Thyroid gland (tissue), 4 donors: ENCODE measurements at places on chromosomes 12 and 14.

DNA sequence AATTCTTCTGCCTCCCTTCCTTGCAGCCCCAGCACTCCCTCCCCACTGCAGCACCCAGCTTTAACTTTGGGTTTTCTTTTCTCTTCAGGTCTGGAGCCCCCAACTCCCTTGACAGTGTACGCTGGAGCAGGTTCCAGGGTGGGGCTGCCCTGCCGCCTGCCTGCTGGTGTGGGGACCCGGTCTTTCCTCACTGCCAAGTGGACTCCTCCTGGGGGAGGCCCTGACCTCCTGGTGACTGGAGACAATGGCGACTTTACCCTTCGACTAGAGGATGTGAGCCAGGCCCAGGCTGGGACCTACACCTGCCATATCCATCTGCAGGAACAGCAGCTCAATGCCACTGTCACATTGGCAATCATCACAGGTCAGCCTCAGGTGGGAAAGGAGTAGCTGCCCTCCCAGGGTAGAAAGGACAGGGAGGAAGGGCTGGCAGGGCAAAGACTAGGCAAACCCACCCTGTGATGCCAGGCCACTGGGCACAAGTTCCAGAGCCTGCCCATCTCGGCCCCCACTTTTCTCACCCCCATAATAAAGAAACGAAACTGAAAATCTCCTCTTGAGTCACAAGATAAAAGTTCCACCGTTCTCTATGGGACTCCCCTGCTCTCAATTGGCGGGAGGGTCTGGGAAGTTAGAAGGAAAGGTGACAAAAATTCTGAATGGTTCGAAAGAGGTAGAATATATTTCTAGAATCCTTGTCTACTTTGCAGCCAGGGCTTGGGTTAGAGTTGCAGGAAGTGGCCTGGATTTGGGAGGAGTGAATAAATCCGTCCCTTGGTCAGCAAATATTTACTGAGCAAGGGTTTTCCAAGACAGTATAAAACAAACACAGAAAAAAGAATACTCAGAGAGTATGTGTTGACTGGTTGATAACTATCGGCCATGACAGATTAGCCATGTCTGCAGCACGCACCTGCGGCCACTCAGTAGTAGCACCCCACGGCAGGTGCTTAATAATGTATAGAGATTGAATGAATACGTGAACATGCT, 3.2 kb downstream of the LAG3 start:
- DNase-seq = no peak

- DNase-seq = peak; percentile 75
Measured at GRCh38 chr12:63308671-63309070, 157.7 kb upstream of the AVPR1A start.

GRCh38 chr12:44287545-44287944, 451.7 kb downstream of the TMEM117 start:
- no peak for DNase-seq

- no peak for DNase-seq
Measured at GRCh38 chr12:82458101-82458500, 99.8 kb downstream of the METTL25 start.

- no peak for DNase-seq
Measured at GRCh38 chr14:51056421-51056820, 38.5 kb downstream of the TRIM9 start.

DNA sequence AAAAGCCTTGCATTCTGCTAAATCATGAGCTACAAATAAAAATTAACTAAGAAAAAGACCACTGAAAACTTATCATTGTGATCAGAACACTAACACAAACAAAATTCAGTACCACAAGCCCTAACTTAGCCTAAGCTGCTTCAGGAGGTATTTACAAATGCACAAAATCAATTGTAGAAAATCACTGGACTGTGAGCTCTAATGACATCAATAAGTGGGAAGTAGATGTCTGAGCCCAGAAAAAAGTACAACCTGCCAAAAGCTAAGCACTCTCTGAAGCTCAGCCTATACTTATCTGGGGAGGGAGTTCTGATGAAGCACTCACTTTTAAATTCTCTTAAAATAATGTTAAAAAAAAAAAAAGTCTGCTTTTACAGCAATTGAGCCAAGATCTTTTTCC, 92.9 kb downstream of the SLCO1B1 start:
- DNase-seq = no peak

GRCh38 chr14:104072586-104072985, 12.9 kb upstream of the ASPG start:
- DNase-seq = no peak

- DNase-seq = no peak
Measured at GRCh38 chr12:115103884-115104883, 420.2 kb upstream of the TBX3 start.

GRCh38 chr12:130815028-130815741, 23.9 kb downstream of the STX2 start:
- no peak for DNase-seq

- DNase-seq = peak; percentile 27
Measured at GRCh38 chr14:105021656-105022275, 883 bp upstream of the CDCA4 start.

DNA sequence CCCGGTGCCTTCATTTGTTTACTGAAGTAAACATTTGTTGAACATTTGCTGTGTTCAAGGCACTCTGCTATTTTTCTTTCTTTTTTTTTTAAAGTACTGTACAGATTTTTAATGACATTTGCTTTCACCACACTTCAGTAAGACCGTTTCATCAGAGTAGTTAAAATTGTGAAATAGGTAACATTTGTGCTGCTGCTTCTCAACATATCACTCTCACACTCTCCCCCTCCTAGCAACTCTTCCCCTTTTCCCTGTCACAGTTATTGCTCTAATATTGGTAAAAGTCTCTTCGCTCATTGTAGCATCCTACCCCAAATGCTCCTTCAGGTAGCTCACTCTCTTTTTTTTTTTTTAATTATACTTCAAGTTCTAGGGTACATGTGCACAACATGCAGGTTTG, 49.6 kb downstream of the SRGAP1 start:
- DNase-seq = no peak

DNA sequence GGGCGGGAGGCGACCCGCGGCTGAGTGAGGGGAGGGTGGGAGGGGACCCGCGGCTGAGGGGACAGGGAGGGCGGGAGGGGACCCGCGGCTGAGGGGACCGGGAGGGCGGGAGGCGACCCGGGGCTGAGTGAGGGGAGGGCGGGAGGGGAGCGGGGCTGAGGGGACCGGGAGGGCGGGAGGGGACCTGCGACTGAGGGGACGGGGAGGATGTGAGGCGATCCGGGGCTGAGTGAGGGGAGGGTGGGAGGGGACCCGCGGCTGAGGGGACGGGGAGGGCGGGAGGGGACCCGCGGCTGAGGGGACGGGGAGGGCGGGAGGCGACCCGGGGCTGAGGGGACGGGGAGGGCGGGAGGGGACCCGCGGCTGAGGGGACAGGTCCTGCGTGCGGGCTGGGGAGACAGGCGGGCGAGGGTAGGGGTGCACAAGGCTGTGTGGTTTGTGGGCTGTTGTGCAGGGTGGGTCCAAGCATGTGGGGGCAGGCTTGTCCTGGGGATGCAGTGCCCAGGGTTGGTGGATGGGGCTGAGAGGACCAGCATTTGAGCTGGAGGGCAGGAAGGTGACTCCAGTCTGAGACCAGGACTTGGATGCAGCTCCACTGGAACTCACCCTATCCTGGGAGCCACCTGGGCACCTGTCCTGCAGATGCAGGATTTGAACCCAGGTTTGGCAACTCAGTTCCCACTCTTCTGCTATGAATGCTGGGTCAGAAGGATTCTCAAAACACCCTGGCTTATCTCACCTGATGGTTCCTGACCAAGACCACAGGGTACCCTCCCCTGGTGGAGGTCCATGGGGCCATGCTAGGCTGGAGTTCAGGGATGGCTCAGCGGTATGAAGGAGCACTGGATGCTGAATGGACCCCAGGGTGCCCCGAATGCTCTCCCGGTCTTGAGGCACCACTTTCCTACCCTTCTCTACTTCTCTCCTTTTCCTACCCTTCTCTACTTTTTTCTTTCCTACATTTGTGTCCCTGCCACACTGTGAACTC, 9.4 kb downstream of the PLD4 start:
- DNase-seq = no peak

GRCh38 chr14:22886500-22887259, 3.7 kb downstream of the REM2 start:
- DNase-seq = peak; percentile 81

- DNase-seq = no peak
Measured at GRCh38 chr14:51620056-51620455, 31.7 kb upstream of the FRMD6 start.

DNA sequence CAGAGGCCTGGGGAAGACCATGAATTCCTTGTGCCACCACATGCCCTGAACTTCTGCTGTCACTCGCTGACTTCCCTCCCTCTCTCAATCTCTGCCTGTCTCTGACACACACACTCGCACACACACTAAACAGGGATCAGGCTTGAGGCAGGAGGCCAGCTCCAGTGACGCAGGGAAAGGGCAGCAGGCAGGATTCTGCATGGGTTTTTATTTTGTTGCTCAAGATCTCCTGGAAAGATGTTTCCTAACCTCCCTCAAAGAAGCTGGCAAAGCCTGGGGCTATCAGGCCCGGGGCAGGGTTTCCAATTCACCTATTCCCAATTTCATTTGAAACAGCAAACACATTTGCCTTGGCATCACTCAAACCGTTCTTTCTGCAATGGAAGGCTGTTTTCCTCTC, 27.7 kb upstream of the PEX5 start:
- DNase-seq = no peak

- DNase-seq = no peak
Measured at GRCh38 chr12:23133471-23133870, 508.5 kb downstream of the ETNK1 start.

DNA sequence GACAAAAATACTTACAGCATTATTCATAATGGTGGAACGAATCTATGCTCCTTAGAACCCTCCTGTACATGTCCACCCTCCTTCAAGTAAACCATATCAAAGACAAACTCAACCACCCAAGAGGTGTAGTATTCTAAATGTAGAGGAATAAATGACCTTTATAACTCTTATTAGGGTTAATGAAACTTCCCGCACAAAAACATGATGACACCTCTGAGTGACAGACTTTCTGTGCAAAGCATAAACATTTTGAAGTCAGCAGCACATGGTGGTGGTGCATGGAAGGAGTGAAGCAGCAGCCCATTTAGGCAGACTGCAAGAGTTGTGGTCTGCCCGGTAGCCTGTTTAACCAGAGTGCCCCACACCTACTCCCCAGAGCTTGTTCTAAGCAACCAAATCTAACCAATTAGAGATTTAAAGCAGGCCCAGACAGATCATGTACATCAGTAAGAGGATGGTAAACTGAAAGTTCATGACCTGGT, 615 bp upstream of the ASB8 start:
- DNase-seq = no peak

GRCh38 chr12:63941166-63941800, 96.8 kb downstream of the SRGAP1 start:
- no peak for DNase-seq

DNA sequence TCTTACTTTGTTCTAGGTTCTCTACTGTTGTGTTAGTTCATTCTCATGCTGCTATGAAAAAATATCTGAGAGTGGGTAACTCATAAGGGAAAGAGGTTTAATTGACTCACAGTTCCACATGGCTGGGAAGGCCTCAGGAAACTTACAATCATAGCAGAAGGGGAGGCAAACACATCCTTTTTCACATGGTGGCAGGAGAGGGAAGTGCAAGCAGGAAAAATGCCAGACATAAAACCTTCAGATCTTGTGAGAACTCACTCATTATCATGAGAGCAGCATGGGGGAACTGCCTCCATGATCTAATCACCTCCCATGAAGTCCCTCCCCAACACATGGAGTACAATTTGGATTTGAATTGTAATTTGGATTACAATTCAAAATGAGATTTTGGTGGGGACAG, 69.6 kb downstream of the MGST1 start:
- DNase-seq = no peak

GRCh38 chr12:54220567-54220966, 31.8 kb upstream of the SMUG1 start:
- no peak for DNase-seq

GRCh38 chr12:29528161-29528560, 30.7 kb upstream of the OVCH1 start:
- DNase-seq = no peak

GRCh38 chr12:91033251-91033650, 24.6 kb downstream of the KERA start:
- DNase-seq = no peak

- DNase-seq = no peak
Measured at GRCh38 chr12:77938301-77938700, 107.6 kb downstream of the NAV3 start.

DNA sequence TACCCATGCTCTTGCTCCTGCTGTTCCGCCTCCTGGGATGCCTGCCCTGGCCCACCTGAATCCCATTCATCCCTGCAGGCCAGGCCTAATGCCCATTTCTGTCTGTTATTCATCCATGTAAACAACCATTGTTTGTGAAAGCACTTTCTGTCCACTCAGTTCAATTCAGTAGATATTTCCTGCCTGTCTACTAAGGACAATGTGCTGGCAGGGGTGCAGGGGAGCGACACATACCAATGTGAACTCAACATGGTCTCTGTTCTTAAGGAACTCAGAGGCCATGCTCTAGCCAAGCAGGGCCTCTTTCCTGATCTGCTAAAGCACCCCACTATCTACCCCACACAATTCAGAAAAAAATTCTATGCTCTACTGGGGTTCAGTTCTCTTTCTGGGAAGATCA, 88.5 kb upstream of the ZFP36L1 start:
- DNase-seq = no peak

- DNase-seq = no peak
Measured at GRCh38 chr12:126897102-126897501, 1369.9 kb upstream of the TMEM132C start.

DNA sequence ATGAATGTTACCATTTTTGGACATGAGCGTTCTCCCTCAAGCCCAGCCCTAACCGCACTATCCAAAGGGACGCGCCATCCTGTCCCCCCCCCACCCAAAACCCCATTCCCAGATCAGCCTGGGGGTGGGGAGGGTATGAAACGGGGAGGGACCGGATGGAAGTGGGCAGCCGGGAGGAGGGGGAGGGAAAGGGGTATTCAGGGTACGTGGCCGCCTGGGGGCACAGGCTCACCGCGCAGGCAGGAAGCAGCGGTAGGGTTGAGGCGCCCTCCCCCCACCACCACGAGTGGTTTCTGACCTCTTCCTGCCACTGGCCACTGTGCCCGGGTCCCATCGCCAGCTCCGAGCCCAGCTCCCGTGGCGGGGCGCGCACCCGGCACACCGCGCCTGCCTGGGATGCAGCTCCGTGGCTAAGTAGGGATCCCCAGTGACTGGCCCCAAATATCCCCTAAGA, 1.4 kb downstream of the ACTN1 start:
- DNase-seq = peak; percentile 70

GRCh38 chr12:109650808-109651207, 62.8 kb upstream of the FAM222A start:
- no peak for DNase-seq

DNA sequence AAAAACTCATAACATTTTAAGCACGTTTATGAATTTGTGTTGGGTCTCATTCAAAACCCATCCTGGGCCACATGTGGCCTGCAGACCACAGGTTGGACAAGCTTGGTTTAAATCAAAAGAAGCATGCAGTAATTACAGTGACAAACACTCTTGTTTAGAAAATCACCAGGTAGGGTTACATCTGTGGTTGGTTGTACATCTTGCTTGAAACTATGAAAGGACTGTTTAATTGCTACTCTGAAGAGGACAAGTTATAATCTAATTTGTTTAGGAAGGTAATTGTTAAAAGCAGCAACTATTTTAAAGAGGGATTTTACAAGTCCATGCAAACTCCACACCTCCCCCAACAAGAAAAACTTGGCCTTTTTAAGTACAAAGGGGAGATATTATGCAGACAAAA, 4.0 kb downstream of the TRIP11 start:
- no peak for DNase-seq

GRCh38 chr12:49537752-49538509, 899 bp upstream of the KCNH3 start:
- DNase-seq = peak; percentile 17
